Ammon's horn (tissue), 1 donor: ENCODE measurements at places on chromosomes 3 and 15.

GRCh38 chr3:150830745-150831144 is 67.8 kb upstream of the SIAH2 start:
- DNase-seq = no peak

DNA sequence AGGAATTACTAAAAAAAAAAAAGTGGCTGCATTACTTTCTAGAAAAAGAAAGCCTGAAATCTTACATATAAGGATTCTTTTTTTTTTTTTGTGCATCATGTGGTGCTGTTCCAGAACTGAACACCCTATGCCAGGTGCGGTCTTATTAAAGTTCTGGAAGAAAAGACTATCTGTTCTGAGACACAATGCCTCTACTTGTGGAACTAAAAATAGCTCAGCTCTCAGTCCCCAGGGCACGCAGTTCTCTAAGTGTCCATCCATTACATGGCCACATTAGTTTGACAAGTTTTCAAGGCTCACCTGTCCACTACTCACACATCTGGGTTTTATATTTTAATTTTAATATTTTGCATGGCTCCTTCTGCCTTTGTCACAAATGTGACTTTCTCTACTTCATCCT is 126.6 kb upstream of the ADAMTS9 start:
- no peak for DNase-seq

DNA sequence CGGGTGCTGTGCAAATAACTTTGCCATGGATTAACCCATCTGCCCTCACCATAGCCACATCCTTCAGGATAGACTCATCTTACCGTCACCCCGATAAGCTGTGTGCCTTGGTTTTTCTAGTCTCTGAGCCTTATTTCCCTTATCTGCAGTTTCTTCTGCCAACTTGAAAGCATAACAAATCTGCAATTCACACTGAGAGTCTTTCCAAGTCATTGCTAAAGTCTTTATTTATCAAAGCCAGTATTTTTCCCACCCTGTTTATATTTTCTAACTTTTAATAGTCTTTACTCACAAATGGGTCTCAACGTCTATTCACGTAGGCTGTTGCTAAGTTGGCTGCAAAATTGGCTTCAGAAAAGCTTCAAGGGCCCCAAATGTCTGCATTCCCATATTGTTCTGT is 61.6 kb upstream of the SUCLG2 start:
- DNase-seq = no peak

GRCh38 chr3:193212844-193213243 is 28.2 kb upstream of the PLAAT1 start:
- no peak for DNase-seq

GRCh38 chr3:55488398-55489055 is 1.4 kb upstream of the WNT5A start:
- DNase-seq = peak; percentile 81

DNA sequence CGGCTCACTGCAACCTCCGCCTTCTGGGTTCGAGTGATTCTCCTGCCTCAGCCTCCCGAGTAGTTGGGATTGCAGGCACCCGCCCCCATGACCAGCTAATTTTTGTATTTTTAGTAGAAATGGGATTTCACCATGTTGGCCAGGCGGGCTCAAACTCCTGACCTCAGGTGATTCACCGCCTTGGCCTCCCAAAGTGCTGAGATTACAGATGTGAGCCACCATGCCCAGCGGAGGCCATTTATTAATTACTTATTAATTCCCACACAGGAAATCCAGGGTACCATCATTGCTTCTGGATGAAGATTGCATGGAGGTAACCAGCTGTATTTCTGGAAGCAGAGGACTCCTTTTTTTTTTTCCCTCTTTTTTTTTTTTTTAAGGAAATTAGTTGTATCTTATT is 37.8 kb downstream of the MAP4 start:
- no peak for DNase-seq

DNA sequence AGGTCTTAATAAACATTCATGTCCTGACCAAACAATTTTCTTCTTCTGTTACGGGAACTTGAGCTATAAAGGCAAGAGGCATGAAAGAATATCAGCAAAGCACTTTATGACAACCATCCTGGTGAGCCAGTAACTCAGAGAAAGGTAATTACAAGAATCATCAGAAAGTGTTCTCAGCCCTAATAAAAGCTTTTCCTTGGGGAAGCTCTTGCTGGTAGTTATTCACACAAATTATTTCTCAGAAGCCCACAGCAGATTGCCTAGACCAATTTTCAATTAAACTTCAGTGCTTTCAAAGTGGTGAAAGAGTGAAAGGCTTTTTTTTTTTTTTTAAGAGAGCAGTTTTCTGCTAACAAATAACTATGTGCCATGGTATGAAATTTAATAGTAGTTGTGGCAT is 60.9 kb upstream of the PEX5L start:
- DNase-seq = no peak

GRCh38 chr3:190076136-190076535 is 44.6 kb downstream of the P3H2 start:
- DNase-seq = no peak

DNA sequence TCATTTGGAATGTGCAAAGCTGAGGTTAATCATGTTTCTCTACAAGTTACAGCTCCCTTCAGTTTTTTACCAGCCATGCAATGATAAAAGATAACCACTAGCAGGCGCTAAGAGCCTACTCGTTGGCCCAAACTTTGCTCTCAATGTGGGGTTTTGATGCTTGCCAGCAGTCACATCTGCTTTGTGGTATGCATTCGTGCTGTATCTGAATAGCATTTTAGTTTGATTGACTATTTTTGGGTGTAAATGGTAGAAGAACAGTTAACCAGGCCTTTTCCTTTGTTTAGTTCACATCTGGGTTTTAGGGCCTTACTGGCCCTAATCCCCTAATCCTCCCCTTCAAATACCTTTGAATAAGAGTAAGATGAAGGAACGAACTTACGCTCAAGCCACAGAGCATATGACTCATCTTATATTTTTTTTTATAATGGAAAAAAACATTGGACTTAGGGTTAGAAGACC is 4.4 kb upstream of the CLDN11 start:
- DNase-seq = peak; percentile 84

- no peak for DNase-seq
These were observed 72.7 kb downstream of the MB21D2 start for GRCh38 chr3:192844836-192845525.

DNA sequence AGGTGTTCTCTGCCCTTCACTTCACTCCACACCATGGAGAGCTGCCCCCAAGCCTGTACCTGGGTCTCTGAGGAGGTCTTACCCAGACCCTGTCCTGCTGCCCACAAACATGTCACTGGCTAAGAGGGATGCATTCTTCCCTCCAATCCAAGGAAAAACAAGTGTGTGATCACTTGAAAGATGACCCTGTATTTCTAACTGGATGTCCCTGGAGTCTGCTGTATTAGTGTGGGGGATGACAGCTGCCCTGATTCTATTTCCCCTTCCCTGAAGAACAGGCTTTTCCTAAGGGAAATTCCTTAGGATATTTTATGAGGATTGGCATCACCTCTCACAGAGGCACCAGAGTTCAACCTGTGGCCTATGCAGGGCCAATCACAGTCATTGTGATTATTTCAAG is 55.0 kb upstream of the GATA2 start:
- no peak for DNase-seq
